ENCODE measurements at places on chromosomes 11 and 22.
A peak's percentile ranks its signal among the peaks of the same experiment; 100 is the strongest.

- DNase-seq: no peak
Observed at GRCh38 chr11:61126256-61126655, 24.0 kb downstream of the CD5 start.

- DNase-seq: peak; percentile 5
Observed at GRCh38 chr11:28738549-28738948, 630.4 kb downstream of the METTL15 start.

DNA sequence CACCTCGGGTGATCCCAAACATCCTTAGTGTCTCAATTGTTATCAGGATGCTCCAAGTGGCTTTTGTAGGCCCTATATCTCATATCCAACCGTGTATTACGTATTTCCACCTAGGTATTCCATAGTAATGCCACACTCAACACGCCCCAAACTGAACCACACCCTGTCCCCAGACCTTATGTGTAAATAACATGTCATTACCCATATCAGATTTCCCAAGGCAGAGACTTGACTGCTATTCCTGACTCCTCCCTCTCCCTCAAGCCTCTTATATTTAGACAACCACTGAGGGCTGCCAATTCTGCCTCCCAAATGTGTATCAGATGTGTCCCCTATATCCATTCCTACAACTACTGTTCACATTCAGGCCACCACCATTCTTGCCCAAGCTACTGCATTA, 132.8 kb upstream of the NCAM1 start:
- no peak for DNase-seq

DNA sequence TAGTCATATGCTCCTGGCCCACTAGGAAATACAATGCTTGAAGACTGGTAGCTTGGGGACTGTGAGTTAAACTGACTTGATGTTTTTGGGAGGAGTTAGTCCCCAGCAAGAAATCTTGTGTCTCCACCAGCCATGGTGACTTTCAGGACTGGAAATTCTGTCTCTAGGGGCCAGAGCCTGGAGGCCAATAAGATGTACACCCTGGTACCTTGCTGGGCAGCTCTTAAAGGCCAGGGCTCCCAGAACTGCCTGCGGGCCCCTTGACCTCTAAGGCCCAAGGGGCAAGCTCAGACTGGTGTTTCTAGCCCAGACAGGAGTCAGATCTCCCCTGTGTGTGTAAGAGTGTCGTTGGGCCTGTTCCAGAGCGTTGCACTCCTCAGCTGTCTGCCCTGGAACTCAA, 128.7 kb upstream of the C11orf58 start:
- no peak for DNase-seq

DNA sequence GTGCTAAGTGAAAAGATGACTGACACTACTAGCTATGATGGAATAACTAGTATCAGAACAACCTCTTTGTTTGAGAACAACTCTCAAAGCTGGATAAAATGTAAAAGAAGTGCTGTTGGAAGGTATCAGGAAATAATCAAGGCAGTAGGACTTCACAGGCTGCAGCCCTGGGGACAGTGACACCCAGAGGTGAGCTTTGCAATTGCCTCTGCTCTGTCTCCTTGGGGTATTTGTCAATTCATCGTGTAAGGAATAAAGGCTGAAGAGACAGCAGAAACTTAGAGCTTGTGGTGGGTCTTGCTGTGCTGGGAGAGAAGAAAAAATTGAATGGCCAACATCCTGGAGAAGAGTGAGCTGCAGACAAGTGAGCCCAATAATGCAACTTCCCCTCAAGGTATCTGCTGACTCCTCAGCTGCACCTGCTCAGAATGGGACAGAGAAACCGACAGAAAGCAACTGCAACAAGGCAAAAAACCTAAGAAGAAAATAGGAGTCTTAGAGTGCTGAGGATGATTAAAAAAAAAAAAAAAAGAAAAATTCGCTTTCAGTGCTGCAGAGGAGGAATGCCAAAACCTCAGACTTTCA, 141.1 kb downstream of the RCN1 start:
- DNase-seq: peak; percentile 33

DNA sequence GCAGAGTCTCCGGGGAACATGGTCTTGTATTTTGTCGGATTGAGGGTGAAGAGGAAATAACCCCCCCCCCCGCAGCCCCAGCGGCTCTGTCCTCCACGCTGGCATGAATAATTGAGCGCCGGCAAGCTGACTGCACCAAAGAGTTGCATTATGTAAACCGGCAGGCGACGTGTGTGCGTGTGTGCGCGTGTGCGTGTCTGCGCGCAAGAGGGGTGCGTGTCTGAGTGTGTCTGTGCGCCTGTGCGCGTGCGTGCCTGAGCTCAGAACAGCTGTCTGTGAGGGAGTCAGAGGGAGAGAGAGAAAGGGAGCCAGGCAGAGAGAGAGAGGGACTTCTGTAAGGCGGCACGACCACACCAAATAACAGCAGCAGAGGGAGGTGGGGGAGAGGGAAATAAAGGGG, 94.4 kb downstream of the SCN3B start:
- DNase-seq: peak; percentile 75

DNA sequence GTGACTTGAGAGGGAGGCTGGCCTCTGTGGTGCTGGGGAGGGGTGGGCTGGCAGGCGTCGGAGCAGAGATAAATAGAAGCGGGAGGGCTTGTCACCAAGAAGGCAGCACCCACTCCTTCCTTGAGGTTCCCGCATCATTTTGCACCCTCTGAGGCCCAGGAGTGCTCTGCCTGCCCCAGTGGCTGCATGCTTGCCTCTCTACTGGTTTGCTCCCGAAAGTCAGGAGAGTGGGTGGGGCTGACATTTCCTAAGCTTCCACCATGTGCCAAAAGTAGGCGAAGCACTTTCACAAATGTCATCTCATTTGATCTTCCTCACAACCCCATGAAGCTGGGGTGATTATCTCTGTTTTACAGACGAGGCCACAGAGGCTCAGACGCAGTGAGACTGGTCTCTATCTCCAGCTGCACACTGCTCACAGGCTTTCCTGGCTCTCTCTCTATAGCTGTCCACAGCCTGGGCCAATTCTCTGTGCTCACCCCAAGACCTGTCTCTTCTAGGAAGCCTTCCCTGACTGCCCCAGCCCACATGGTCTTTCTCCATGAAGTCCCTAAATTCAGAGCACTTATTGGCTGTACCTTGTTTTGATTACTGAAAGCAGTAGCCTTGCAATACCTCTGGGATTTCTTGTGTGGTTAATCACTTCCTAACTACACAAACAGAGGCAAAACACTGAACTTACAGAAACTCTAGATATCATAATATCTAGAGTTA, 2.6 kb upstream of the UCP3 start:
- peak; percentile 32 for DNase-seq

- DNase-seq: no peak
Observed at GRCh38 chr11:110766316-110766715, 54.1 kb upstream of the ARHGAP20 start.

GRCh38 chr11:111324277-111324720, 26.0 kb downstream of the POU2AF3 start:
- DNase-seq: peak; percentile 30

- peak; percentile 3 for DNase-seq
Observed at GRCh38 chr11:7421136-7421535, 64.2 kb upstream of the OLFML1 start.

DNA sequence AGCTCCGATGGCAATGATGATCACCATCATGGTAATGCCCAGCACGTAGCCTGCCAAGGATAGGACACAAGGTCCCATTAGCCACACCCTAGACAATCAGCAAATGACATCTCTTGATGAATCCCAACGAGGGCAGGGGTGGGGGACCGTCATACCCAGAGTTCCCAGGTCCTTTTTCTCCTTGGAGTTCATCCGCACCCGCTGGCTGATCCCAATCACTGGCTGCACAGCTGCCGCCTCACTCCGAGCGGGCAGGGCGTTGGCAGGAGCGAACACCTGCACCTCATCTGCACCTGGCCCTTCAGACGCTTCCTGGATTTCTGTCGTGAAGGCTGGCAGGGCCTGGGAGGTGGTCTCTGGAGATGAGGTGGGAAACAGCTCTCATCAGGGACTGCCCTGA, 2.9 kb downstream of the PIK3IP1 start:
- no peak for DNase-seq

DNA sequence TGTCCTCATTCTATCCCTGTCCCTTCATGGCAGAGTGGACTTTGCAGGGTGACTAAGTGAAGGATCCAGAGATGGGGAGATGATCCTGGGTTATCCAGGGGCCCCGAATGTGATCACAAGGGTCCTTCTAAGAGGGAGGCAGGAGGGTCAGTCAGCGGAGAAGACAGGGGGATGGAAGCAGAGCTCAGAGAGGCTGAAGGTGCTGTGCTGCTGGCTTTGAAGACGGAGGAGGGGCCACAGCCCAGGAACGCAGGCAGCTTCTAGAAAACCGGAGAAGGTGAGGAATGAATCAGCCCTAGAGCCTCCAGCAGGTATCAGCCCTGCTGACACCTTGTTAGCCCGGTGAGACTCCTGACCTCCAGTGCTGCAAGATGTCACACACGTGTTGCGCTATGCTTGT, 63.7 kb downstream of the CDKN1C start:
- DNase-seq: no peak

DNA sequence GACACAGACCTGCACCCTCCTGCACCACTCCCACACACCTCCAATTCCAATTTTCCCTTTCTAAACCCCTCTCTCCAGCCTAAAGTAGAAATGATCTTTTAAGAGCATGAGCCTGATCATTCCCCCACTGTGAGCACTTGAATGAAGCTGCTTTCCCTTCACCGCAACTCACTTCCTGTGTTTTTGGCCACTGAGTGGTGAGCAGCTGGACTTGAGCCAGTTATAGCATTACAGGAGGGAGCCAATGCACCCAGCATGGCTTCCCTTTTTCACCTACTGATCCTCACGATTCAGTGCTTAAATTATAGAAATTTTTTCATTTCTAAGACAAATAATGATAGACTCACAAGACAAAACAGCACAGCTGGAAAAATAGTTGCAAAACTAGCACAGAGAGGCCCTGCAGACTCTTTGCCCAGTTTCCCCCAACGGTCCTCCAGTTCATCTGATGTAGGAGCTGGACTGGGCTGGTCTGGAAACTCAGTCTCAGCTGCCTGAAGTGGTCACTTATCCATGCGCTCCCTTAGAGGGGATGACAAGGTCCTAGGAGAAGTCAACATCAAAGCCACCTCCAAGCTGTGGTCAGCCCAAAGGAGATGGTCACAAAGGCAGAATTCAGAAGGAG, 9.7 kb upstream of the APOL4 start:
- DNase-seq: peak; percentile 62

- DNase-seq: no peak
Observed at GRCh38 chr11:1353383-1354124, 36.2 kb upstream of the BRSK2 start.

DNA sequence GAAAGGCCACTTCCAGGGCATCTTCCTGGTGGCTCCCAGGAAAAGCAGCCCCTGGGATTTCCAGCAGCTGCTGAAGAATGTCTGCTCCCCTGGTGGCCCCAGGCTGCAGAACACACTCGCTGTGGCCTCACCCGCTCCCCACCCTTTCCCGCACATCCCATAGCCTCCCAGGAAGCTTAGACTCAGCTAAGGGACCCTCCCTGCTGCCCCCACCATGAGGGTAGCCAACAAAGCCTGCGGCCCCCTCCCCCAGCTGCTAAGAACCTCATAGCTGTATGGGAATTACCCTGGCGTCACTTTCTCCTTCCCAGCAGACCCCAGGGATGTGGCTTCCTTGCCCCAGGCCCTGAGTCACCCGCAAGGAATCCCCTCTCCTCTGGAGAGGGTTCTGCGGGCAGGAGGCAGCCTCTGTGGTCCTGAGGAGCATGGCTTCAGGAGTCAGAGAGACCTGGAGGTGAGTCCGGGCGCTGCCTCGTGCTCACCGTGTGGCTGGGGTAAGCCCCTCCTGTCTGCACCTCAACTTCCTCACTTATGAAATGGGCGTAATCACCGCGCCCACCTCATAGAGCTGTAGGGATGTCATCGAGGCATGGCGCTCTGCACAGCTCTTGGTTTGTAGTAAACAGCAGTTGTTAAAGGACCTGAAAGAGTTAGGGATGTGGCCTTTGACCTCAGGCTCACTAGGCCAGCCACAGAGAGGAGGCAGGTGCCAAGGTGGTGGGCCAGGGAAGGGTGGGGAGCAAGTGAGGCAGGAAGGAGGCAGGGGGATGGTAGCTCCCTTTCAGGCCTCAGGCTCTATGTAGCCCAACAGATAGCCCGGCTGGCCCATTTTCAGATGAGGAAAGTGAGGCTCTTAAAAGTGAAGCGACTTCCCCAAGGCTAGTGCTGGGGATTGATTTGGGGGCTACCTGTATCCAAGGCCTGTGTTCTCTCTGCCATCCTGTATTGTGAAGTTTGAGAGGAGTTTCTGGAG, 71.2 kb downstream of the LRRC32 start:
- DNase-seq: peak; percentile 92

DNA sequence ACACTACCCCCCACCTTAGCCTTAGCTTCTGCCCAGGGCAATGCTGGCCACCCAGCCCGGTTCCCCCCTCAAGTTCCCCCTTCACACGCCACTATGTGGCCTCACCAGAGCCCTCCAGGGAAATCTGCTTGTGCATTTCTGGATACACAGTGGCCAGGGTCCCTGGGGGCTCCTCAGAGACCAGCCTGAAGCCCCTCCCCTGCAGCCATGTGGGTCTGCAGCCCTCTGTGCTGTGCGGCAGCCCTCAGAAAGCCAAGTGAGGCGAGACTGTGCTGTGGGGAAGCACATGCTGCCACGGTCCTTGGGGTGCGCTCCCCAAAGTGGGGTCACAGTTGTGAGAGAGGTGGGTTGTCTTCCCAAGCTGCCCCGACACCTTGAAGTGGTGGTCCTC, 2.1 kb upstream of the PLXNB2 start:
- DNase-seq: no peak

DNA sequence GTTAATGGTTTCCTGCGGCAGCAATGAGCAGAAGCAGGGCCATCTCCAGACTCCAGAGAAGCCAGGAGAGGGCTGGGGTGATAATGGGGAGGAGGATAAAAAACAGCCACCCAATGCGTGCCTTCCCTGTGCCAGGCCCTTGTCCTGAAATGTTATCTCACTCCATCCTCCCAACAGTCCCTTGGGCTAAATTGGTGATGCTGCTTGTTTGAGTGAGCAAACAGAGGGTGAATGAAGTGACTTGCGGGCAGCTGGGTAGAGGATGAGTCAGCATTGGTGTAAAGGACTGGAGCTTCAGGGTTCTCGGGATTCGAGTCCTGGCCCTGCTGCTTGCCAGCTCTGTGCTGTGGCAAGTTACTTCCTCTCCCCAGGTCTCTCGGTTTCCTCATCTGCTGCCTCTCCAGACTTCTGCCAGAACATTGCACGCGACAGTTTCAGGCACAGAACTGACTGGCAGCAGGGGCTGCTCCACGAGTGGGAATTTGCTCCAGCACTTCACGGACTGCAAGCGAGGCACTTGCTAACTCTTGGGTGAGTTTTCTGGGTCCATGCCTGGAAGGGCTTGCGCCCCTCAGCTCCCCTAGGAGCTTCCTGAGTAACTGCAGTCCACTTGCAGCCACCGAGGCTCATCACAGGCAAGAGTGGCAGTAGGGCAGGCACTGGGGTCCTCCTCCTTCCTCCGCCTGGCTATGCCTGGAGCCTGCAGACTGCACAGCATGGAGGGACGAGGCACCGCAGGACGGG, at the start of gene P2RY6:
TSS of gene P2RY6 (plus strand) at position 403 of the 744 bp plus-strand sequence. CDS start 24,181 bp downstream, outside the sequence.
- peak; percentile 41 for DNase-seq
